Stimulated activated CD4-positive, alpha-beta T cell treated with anti-CD3 and anti-CD28 coated beads, Interleukin-1b, Interleukin-23, amount 100 ng/mL, for 4 hours (primary cell): ENCODE measurements at places on chromosomes 6 and 20.

DNA sequence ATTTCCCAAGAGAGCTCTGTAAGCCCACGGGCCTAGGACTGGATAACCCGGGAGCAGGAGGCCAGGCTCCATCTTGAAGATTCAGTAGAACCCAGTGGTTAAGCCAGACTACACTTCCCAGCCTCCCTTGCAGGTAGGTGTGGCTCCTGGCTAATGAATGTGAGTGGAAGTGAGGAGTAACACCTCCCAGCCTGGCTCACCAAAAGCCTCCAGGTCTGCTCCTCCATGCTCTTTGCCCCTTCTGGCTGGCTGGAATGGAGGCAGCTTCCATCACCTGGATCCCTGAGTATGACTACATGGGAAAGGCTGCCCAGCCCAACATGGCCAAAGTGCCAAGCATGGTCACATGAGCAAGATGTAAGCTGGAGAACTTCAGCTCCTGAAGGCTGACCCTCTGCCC, 9.7 kb downstream of the LRRN4 start:
- no peak for DNase-seq

DNA sequence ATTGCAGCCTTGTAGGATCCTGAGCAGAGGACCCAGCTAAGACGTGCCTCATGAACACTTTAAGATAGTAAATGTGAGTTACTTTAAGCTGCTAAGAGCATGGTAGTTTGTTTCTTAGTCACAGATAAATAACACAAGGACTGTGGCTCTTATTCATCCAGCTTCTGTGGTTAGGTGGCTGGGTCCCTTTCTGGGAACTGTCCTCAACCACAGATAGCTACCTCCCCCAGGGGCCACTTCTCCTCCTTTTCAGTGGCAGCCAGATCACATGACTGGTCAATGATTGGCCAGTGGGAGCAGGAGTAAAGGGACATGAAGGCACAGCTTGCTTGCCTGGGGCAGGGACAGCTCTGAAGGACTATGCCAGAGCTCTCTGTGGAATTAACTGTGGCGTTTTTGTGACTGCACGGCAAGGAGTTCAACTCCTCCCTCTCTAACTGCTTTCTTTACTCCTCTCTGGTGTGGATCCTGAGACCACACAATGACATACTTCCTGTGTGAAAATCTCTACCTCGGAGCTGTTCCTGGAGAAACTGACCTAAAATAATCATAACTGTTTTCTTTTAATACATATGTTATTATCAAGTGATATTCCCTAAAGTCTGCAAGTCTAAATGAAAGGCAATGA, 76.5 kb downstream of the NRN1 start:
- no peak for DNase-seq

DNA sequence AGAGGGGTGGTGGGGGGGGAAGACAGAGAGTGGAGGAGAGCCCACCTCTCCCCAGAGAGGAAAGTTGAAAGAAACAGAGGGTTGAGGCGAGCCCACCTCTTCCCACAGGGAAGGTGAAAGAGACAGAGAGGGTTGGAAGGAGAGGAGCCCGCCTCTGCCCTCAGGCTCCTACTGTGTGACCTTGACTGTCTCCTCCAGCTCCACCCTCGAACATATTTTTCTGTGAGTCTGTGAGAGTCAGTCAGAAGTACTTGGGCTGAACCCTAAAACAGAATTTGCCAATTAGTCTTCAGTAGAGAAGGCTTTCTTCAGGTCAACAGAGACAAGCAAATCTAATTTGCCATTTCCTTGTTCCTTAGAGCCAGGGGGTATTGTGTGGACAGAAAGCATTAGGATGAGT, 153.7 kb upstream of the SNX9 start:
- DNase-seq, result no peak

- peak; percentile 55 for DNase-seq
Measured at GRCh38 chr6:108541843-108542759, 18.6 kb upstream of the FOXO3 start.

DNA sequence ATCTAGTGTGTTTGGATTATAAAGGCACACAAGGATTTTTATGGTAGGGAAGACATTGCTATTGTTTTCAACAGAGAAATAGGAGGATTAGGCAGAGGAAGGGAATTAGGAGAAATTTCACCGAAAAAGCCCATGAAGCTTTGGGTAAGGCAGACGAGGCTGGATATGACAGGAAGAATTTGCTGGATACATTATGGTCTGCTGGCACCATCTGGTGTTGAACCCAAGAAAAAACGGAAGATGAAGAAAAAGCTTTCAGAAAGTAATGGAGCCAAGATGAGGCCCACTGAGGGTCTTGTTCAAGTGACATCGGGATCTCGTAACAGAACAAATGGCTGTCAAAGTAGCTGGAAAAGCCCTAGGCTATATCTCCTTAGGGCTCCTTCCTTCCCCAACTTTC, 56.5 kb downstream of the OR2J2 start:
- no peak for DNase-seq

GRCh38 chr6:31969712-31970603, 2.0 kb downstream of the DXO start:
- no peak for DNase-seq

- no peak for DNase-seq
Measured at GRCh38 chr6:143505111-143505510, 6.4 kb downstream of the FUCA2 start.

- no peak for DNase-seq
Measured at GRCh38 chr20:46583411-46584214, 33.2 kb upstream of the OCSTAMP start.
